ENCODE measurements at places on chromosomes 2 and 18. TPM values are rescaled to one million over a fixed set of nuclear protein-coding genes. Genes with fewer than 3 reads are reported as not detected.

The SLC38A11 gene
- 15.4 TPM for polyA plus RNA-seq

The TMEM247 gene
- not detected for polyA plus RNA-seq

The EPB41L3 gene
- polyA plus RNA-seq = 65.5 TPM

The PARD6G gene
- 7.4 TPM for polyA plus RNA-seq

The APLF gene
- polyA plus RNA-seq = 2.0 TPM

DNA sequence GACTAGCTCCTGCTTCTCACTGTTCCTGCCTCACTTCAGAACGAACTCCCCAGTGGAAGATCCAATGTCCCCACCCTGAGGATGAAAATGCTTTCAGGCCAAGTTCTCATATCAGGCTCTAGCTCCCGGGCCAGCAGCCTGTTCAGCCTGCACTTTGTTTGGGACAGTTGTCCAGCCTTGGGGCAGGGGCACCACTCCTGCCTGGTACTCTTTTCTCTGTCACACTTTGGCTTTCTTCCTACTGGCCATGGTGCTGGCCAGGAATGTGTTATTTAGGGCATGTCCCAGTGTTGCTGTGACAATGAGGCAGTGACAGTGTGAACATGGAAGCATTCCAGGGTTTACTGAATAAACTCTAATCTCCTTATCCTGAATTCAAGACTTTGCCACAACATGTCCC, 154.1 kb downstream of the GALNT14 start:
- no peak for DNase-seq
- no peak overlapping the region for H3K27ac ChIP-seq
- no peaks in the 10 kb centered on the region for H3K36me3 ChIP-seq
- no peak overlapping the region for H3K4me3 ChIP-seq
- peaks cover 3% of the 10 kb centered on the region for H3K4me1 ChIP-seq

DNA sequence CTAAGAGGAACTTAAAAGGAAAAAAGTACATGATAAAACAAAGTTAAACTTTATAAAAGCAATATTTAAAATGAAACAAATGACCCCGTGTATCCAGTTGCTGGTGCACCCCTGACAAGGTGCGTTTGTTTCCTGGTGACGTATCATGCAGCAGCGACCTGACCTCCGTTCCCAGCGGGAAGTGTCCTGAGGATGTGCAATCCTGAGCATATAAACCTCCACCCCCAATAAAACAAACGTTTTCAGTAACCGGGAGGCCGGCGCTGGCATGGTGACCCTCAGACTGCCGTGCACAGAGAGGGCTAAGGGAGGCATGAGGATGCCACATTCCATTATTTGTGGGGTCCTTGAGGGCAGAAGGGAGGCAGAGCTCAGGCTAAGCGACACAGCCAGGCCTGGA, 14.8 kb downstream of the SLC66A2 start:
- H3K4me3 ChIP-seq = no peak overlapping the region
- peaks cover 27% of the 10 kb centered on the region for H3K36me3 ChIP-seq
- no peak overlapping the region for H3K27ac ChIP-seq
- no peak for DNase-seq

- H3K27me3 ChIP-seq = no peaks in the 10 kb centered on the region
- no peak overlapping the region for H3K4me3 ChIP-seq
- no peak overlapping the region for H3K27ac ChIP-seq
- no peak for DNase-seq
- peaks cover 30% of the 10 kb centered on the region for H3K36me3 ChIP-seq
- no peaks in the 10 kb centered on the region for H3K4me1 ChIP-seq
These were observed 10.8 kb downstream of the SF3B6 start for GRCh38 chr2:24065341-24065740.

- H3K4me3 ChIP-seq = no peak overlapping the region
- H3K4me1 ChIP-seq = peaks cover 13% of the 10 kb centered on the region
- H3K27ac ChIP-seq = no peak overlapping the region
- no peak for DNase-seq
These were observed 109.2 kb downstream of the HIBCH start for GRCh38 chr2:190210471-190210870.

- H3K4me3 ChIP-seq = no peak overlapping the region
- H3K4me1 ChIP-seq = peaks cover 57% of the 10 kb centered on the region
- H3K27me3 ChIP-seq = no peaks in the 10 kb centered on the region
- H3K27ac ChIP-seq = no peak overlapping the region
These were observed 75.1 kb downstream of the CLHC1 start for GRCh38 chr2:55156984-55157383.

DNA sequence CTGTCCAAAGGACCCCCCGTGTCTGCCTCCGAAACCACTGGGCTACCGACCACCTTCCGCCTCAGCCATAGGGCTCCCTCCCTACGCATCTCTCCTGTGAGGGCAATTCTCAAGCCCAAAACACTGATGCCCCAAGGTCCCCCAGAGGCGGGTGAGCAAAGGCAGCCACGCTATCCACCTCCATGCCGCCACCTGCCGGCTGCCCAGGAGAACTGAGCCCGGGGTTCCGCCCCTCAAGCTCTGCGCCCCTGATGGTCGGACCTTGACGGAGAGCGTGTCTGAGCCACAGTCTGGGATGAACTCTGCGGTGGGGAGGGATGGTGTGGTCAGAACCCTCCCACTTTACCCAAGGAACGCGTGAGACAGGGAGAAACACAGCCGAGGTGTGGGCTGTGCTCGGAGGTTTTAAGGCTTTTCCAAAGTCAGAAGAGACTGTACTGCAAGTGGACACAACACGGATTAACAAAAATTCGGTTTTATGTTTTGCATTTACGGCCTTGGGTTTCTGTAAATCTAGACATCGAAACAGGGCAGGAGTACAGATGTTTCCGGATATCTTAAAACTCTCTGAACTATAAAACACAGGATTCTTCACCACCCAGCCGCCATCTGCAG, 114.1 kb downstream of the ZNF516 start:
- no peaks in the 10 kb centered on the region for H3K27me3 ChIP-seq
- H3K27ac ChIP-seq = no peak overlapping the region

Measured in large intestine (tissue), 12 donors.